ENCODE measurements at places on chromosomes 3 and 15. TPM values are rescaled to one million over a fixed set of nuclear protein-coding genes. Genes with fewer than 3 reads are reported as not detected.

Gene FILIP1L
- 16.7 TPM for total RNA-seq

Gene WDR93
- total RNA-seq, result 8.1 TPM

Gene ISY1
- total RNA-seq, result 19.4 TPM

Gene CCDC54
- 107 TPM for total RNA-seq

Gene IL12A
- 0.56 TPM for total RNA-seq

Gene PRR20G
- total RNA-seq, result 12.8 TPM

Gene UCN2
- total RNA-seq, result 1.2 TPM

Gene GRIP2
- total RNA-seq, result 2.4 TPM

Gene CHDH
- 28.1 TPM for total RNA-seq

Gene LCTL
- total RNA-seq, result not detected

Gene PLS1
- total RNA-seq, result 5.1 TPM

Gene CACNA1D
- total RNA-seq, result 39.0 TPM

DNA sequence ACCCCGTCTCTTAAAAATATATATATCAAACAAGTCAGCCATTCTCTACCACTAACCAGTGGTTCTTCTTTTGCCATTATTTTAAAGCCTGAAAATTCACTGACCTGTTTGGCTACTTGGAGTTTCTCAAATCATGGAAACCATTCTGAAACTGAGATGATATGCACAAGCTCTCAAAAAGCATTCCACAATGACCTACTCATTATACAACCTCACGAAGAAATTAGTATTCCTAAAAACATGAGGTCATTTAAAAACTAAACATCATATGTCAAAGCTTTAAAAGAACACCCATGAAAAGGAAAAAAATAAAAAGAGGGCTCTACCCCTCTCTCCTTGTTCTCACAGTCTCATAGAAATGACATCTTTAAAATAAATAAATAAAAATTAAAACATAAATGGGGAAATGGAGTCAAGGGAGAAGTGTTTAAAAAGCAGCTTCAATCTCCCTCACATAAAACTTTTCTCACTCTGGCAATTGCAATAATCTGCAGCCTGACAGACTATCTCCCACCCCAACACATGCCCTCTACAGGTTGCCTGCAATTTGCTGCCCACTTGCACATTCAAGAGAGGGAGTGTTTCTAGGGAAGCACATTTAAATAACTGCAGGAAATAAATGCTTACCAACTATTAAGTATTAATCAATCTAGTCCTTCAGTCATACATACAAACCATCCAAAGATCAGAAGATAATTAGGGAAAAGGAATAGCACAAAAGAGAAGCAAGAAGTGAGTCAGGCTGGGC lies 73.3 kb downstream of the TRANK1 start:
- DNase-seq, result no peak

- no peak for DNase-seq
Measured at GRCh38 chr15:32119694-32120330, 89.5 kb downstream of the CHRNA7 start.

GRCh38 chr15:79943820-79944219 lies 27.2 kb downstream of the BCL2A1 start:
- DNase-seq, result no peak

DNA sequence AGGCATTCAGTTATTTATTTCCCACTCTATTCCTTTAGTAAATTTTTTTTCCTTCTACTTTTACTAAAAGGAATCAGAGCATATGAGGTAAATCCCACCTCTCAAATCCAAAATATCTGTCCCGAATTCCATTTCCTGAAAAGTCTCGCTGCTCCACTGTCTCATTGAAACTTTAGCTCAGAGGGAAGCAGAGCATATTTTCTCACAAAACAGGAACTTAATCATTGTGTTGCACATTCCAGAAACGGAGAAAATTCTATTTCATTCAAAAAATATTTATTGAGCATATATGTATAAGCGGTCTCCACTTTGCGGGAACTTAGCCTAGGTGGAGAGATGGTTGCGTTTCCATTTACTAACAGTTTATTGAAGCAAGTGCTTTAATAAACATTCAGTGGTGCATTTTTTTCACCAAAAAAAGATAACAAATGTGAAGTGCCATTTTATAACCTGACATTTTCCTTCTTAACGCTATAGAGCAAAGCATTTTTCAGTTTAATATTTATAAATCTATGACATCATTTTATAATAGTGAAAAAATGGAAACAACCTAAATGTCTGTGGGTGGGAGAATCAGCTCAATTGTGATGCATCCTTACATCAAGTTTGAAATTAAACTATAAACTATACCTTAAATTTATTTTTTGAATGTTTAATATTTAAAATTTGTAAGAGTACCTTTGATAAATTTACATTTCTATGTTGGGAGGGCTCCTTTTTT lies 67.2 kb upstream of the CSTA start:
- no peak for DNase-seq

GRCh38 chr3:122864498-122864897 lies 69.6 kb downstream of the SLC49A4 start:
- no peak for DNase-seq

- DNase-seq, result no peak
Measured at GRCh38 chr3:104903064-104903463, 463.6 kb upstream of the ALCAM start.

DNA sequence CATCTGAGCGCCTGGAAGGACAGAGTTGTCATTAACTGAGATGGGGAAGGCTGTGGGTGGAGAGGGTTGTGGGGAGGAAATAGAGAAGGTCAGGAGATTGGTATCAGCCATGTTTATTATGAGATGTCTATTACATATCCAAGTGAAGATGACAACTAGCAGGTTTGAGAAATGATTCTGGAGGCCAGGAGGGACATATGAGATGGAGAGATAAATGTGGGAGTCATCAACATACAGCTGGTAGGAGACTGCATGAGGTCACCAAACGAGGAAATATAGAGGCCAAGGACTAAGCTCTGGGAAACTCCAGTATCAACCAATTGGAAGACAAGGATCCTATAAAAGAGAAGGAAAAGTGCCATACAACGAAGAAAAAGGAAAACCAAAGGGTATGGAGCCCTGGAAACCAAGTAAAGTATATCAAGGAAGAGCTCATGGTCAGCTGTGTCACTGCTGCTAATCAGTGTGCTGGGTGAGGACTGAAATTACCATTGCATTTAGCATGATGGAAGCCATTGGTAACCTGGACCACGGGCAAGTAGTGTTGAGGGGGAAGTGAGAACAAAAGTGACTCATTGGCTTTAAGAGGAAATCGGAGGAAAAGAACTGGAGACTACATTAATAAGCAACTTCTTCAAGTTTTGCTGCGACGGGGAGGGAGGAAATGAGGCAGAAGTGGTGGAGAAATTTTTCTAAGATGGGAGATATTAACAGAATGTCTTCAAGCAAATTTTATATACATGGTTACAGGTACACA lies 14.0 kb upstream of the UACA start:
- no peak for DNase-seq

DNA sequence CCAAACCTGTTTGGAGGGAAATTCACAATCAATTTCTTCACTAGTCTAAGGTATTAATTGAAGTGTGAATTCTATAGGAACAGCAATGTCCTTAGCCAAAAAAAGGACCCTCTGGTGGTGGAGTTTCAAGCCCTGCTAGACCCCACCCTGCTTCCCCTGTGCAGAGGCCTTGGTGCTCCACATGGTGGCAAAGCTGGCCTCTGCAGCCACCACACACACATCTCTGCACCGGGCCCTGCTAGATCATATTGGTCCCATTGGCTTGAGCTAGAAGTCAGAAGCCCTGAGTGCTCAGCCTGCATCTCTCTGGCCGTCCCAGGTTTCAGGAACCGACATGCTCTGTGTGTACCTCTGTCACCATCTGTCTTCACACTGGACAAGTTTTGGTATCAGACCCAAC lies 220.9 kb upstream of the TRIM42 start:
- no peak for DNase-seq

DNA sequence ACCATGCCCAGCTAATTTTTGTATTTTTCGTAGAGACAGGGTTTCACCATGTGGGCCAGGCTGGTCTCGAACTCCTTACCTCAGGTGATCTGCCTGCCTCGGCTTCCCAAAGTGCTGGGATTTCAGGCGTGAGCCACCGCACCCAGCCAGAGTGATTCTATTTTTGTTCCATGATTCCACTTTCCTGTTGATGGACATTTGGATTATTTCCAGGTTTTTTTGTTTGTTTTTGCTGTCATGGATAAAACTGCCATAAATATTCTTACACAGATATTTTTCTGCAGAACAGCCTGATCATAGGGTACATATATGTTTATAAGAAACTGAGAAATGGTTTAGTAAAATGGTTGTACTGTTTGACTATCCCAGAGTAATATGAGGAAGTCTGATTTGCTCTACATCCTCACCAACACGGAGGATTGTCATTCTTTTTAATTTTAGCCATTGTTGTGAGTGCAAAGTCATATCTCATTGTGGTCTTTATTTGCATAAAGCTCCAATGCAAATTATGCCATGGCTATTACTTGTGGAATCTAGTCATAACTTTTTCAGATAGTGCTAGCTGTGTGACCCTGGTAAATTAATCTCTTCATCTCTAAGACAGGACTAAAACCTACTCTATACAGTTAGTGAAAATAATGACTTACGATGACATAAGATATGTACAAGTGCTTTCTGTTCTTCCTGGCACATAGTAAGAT lies 42.7 kb downstream of the MAP6D1 start:
- DNase-seq, result no peak

DNA sequence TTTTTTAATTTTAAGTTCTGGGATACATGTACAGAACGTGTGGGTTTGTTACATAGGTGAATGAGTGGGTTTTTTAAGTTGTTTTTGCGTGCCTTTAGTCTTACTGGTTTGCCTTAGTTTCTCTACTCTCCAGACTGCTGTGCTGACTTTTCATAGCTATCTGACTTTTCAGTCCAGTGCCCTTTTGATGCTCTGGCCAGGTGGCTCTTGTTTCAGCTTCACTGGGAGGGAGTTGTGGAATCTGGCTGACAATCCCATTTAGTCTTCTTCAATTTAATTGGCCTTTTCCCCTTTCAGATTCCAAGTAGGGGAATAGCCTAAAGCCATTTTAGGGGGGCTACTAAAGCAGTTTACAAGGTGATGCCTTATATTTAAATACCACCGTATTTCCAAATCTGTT lies 30.1 kb downstream of the FNDC3B start:
- DNase-seq, result no peak

GRCh38 chr3:195718477-195718984 lies 2.2 kb upstream of the MUC20 start:
- no peak for DNase-seq

DNA sequence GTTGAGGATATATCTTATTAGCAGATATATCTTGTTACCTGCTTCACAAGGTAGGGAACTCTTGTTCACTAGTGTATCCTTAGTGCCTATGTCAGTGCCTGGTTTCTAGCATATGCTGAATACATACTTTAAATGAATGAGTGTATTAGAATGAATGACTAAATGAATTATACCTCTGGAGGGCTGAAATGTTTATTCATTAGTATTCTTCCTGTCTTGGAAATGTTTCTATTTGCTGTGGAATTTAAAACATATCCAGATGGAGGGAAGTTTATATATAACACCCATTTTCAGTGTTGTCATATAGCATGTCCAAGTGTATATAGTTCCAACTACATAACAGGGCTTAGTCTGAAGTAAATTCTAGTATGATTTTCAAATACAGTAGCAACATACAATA lies 581.5 kb downstream of the TBL1XR1 start:
- no peak for DNase-seq

DNA sequence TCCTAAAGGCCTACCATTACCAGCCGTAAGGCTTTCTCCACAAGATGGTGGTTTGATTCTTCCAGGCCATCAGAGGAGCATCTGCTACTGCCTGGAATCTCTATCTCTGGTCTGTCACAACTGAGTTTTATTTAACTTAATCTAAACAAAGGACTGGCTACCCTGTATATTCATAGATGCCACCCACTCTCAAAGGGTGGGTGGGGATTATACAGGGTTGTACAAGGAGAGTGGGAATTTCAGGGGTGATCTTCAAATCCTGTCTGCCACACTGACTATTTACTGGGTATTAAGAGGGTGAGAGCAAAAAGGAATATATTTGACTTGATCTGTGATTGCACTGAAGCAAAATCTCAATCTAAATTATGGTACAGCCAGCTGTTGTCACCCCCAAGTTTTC lies 253.3 kb downstream of the MBNL1 start:
- no peak for DNase-seq

All from testis (tissue), 5 donors.